Substantia nigra (tissue), 51 donors: ENCODE measurements at places on chromosomes 2 and 18.

GRCh38 chr18:56289381-56289780 is 349.0 kb downstream of the TXNL1 start:
- DNase-seq, result no peak

DNA sequence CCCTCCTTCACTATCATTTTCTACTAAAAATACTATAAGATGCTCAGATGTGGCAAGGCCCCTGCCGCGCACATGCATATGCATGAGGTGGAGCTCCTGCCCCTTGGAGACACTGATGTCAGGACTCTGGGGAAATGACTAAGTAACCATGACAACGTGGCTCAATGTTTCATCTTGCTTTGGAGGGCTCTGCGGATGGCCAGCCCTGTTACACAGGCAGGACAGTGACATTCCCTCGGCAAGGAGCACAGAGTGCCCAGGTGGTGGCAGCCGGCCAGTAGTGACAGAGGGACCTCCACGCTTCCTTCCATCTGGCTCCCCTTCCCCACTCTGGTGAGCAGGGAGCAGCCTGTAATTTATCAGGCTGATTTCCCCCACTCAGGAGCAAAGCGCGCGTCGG is 364.1 kb downstream of the SS18 start:
- no peak for DNase-seq

GRCh38 chr2:30661173-30662107 is 145.8 kb downstream of the CAPN13 start:
- no peak for DNase-seq

GRCh38 chr18:7281579-7281978 is 50.7 kb downstream of the LRRC30 start:
- no peak for DNase-seq

- DNase-seq, result no peak
These were observed 2.8 kb upstream of the KCTD1 start for GRCh38 chr18:26550998-26551694.

GRCh38 chr2:54504866-54505265 is 48.7 kb downstream of the SPTBN1 start:
- no peak for DNase-seq

- no peak for DNase-seq
These were observed 645 bp downstream of the MIB1 start for GRCh38 chr18:21741312-21741561.

GRCh38 chr18:59052965-59053820 is 86.5 kb upstream of the SEC11C start:
- DNase-seq, result no peak

GRCh38 chr2:19178175-19178574 is 180.2 kb downstream of the OSR1 start:
- DNase-seq, result no peak

- no peak for DNase-seq
These were observed 53.9 kb downstream of the DYNC1I2 start for GRCh38 chr2:171741189-171741588.

GRCh38 chr2:12363138-12363537 is 353.6 kb upstream of the TRIB2 start:
- no peak for DNase-seq

GRCh38 chr18:74950479-74950878 is 258.5 kb downstream of the PTGR3 start:
- no peak for DNase-seq

DNA sequence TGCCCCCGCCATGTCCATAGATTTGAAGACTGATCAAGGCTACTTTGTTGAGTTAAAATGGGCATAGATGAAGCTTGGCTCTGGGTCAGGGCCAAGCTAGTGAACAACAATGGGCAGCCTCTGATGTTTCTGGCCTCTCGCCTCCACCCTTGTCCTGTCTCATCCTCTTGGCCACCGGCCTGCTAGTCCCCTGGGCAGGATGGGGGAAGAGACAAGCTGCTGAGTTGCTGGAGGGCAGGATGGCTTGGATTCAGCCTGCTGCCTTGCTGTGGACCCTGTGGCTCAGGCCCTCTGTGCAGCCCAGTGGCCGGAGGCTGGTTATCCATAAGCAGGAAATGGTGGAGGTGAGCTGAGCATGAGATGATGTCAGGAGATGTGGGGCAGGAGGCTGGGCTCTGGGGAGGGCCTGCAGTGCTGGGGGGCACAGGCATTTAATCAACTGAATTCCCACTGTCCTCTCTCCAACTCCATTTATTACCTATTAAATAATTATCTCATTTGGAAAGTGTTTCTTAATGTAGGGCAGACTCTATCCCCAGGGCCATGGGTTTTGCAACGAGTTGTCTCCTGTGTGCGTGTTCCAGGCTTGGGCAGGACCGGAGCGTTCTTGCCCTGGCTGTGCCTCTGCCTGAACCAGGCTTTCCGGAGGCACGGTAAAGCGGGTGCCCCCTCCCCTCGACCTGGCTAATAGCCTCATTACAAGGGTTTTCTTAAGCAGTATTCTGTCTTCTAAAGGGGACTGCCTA is 122.9 kb downstream of the GLI2 start:
- no peak for DNase-seq

DNA sequence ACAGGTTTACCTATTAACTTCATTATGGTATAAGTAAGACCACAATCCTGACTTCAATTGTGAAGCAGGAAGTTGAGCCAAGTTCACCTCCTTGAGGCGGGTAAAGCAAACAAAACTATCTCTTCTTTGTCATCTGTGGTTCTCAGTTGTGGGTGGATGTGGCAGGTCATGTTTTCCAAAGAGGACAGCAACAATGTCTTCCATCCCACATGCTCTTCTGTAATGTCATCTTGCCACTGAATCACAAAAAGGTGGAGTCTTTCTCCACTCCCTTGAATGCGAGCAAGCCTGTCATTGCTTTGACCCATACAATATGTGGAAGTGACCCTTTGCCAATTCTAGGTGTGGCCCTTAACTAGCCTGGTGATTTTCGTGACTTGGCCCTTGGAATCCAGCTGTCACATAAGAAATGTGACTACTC is 98.7 kb downstream of the GRB14 start:
- no peak for DNase-seq
